ENCODE measurements at places on chromosomes 7 and 10.

DNA sequence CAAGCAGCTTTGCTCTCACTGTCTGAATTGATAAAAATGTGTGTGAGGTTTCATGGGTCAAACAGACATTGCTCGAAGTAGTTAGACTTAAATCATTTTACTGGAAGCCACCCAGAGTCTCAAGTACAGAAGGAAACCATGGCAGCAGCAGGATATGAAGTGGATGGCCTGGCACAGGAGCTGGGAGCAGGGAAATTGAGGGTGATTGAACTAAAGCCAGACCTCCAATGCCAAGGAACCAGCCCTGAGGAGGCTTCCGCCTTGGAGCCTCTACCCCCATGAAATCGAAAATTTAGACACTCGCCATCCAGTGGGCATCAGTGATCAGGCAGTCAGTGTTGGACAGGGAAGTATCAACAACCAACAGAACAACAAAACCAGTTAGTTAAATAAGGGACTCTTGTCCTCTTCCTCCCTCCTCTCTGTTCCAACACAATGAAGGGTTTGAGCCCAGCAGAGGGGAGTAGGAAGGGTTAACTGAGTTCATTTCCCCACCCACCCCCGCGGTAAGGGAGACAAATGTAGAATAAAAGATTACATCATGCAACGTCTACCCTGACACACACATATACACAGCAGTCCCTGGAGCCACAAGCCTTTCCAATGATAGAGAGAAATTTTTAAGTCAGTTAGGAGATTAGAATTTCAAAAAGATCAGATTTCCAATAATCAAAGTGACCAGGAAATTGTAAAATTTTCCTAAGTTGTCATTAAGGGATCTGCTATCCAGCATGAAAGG is 156.3 kb downstream of the SLC16A9 start:
- DNase-seq: no peak

GRCh38 chr7:17948526-17949238 is 8.4 kb upstream of the SNX13 start:
- no peak for DNase-seq

DNA sequence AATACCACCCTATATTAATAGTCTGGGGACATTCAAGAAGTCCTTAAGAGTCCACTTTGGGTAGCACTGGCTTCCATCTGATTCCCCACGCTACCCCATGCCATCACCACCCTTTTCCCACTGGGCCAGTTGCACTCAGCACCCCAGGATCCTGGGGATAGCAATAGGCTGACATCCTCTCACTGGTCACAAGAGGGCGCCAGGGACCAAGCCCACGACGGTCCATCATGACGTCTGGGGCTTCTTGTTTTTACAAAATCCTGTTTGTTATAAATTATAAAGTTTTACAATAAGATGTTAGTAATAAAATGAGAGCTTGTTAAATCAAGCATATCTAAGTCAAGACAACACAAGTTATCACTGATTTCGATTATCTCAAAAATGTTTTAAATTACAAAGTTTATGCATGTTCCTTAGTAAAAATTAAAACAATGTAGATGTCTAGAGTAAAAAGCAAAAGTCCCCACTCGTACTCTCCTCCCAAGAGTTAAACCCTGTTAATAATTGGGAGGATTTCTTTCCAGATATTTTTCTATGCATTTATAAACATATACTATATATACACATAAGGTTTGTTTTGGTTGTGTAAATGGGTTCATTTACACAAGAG is 15.4 kb downstream of the GPNMB start:
- DNase-seq: no peak

GRCh38 chr7:124022551-124022950 is 10.3 kb downstream of the TMEM229A start:
- DNase-seq: no peak

GRCh38 chr7:102425639-102426267 is 7.6 kb upstream of the ORAI2 start:
- no peak for DNase-seq

DNA sequence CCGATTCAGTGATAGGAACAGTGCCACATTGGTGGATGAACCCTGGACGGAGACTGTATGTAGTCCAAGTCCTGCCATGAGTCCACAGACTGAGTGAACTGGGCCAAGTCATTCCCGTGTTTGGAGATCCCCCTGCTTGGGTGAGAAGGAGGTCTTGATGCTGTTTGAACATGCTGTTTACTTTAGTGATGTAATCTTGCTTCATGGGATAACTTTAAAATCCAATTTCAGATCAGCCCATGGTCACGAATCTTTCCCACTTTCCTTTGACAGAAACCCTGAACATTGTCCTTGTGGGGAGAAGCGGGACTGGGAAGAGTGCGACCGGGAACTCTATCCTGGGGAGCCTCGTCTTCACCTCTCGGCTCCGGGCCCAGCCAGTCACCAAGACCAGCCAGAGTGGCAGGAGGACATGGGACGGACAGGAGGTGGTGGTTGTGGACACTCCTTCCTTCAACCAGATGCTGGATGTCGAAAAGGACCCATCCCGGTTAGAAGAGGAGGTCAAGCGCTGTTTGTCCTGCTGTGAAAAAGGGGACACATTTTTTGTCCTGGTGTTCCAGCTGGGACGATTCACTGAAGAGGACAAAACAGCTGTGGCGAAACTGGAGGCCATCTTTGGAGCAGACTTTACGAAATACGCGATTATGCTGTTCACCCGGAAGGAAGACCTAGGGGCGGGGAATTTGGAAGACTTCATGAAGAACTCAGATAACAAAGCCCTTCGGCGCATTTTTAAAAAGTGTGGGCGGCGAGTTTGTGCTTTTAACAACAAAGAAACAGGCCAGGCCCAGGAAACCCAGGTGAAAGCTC is 26.6 kb downstream of the GIMAP8 start:
- DNase-seq: no peak

DNA sequence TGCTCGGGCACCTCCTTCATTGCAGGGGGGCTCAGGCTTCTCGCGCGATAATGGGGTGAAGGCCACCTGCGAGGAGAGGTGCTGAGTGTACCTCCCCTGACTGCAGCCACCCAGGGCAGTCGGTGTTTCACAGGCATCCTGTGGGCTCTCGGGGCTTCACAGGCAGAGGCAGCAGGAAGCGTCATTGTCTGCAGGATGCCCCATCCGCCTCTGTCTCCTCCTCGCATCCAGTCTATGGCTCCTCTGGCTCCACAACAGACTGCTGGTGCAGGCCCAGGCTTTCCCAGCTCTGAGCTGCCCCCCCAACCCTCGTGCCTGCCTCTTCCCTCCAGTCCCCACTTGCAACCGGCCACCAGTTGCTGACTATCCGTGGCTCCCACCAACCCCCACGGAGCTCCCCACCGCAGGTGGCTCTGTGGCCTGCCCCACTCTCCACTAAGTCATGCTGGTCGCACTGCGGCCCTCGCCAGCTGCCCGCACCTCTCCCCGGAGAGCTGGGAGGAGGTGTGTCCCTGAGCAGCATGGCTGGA is 36.5 kb downstream of the CAMK2B start:
- DNase-seq: no peak

GRCh38 chr7:112723416-112723815 is 66.8 kb downstream of the TMEM168 start:
- DNase-seq: peak; percentile 3

DNA sequence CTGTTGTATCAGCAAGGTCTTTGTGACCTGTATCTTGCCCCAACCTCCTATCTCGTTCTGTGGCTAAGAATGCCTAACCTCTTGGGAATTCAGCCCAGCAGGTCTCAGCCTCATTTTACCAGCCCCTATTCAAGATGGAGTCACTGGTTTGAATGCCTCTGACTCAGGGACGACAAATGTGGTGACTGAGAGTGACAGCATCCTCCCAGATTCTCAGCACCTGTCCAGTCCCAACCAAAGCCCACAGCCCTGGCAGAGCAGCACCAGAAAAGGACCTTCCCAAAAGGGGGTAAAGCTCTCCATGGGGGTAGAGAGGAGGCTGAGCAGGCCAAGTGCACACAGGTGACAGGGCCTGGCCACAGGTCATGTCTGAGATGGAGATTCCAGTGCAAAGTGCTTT is 35.4 kb upstream of the GPAM start:
- DNase-seq: no peak

GRCh38 chr10:79472951-79473350 is 27.5 kb upstream of the ZCCHC24 start:
- no peak for DNase-seq

- no peak for DNase-seq
Measured at GRCh38 chr7:5472432-5473315, 49.0 kb upstream of the TNRC18 start.

DNA sequence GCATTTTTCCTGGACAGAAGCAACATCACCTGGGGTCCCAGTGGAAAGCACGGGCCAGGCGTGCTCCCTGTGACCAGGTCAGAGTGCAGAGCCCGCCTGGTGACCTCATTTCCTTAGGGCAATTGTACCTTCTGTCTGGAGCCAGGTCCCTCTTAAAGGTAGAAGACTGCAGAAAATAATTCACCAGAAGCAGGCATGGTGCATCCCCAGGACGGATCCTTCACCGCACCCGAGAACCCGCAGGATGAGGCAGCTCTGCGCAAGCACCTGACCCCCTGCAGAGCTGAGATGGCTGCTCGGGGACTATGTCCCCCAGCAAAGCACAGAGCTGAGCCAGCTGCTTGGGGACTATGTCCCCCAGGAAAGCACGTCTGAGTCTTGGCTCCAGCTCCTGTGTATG is 557.6 kb downstream of the PTPRN2 start:
- DNase-seq: no peak

DNA sequence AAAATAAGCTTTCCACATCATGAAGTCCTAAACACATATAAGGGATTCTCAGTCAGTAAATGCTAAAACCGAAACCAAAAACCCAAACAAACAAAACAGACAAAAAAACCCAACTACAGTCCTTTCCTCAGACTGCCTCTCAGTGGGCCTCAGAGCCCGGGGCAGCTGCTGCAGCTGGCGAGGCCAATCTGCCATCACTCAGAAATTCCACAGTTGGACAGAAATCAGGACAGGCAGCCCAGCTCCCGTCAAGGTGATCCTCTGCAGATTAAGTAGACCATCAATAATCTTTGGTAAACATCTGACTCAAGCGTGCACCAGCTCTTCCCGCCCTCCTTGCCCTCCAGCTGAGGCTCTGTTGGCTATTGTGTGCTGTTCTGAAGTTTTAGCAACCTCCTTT is 142.2 kb downstream of the ATXN7L1 start:
- DNase-seq: no peak

DNA sequence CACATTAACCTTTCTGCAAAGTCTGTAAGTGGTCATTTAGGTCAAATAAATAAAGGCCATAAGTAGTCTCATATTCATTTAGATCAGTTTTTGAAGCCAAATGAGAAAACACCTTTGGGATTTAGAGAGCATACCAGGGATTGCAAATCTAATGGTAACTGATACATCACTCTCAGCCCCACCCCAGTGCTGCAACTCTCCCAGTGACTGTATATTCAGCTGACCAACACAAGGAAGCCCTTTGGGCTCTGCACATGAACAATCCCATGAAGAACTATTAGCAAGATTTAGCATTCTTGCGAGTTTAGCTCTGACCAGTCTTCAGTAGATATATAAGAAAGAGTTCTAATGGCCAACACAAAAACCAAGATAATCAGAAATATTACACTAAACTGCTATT is 252.3 kb downstream of the CSTF2T start:
- no peak for DNase-seq

- no peak for DNase-seq
Measured at GRCh38 chr10:103678178-103678526, 177.2 kb downstream of the SH3PXD2A start.

- no peak for DNase-seq
Measured at GRCh38 chr10:93566435-93567276, at the start of gene FFAR4. Gene FFAR4 (plus strand): TSS chr10:93566665. CDS start chr10:93566721, 56 bp downstream.

DNA sequence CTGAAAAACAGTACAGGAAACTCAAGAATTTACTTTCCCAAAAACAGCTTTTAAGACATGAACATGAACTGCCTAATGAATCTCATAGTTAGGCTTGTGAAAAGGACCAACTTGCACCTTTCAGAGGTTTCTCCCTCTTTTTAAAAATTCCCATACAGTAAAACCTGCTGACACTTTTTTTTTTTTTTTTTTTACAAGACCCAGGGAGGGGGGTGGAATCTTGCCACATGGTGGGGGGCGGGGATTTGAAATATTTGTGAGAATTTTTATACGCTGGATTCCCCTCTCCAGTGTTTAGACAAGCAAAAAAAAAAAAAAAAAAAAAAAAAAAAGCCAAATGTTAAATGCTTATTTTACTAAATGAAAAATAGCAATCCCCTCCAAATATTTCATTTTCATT is 57.4 kb downstream of the HIBADH start:
- no peak for DNase-seq

GRCh38 chr10:78581133-78581694 is 487.6 kb upstream of the ZMIZ1 start:
- DNase-seq: no peak

GRCh38 chr7:26954951-26955350 is 90.6 kb upstream of the SKAP2 start:
- DNase-seq: no peak

- no peak for DNase-seq
Measured at GRCh38 chr10:112583236-112583939, 136.4 kb downstream of the VTI1A start.

DNA sequence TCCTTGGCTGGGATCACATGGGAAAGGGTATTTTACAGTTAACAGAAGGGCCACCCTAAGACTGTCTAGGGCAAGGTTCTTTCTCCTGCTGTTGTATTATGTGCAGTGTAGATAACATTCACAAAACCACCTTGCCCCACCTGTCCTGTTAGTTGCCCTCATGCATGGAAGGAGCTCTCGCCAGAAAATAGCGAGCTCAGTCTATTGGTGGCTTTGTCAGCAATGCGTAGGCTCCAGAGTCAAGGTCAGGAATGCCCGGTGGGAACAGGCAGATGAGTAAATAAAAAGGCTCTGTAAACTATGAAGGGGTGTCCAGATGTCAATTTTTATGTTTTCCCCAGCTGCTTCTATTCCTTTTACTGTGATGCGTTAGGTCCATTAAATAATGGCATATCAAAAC is 107.1 kb upstream of the WDR11 start:
- DNase-seq: no peak

DNA sequence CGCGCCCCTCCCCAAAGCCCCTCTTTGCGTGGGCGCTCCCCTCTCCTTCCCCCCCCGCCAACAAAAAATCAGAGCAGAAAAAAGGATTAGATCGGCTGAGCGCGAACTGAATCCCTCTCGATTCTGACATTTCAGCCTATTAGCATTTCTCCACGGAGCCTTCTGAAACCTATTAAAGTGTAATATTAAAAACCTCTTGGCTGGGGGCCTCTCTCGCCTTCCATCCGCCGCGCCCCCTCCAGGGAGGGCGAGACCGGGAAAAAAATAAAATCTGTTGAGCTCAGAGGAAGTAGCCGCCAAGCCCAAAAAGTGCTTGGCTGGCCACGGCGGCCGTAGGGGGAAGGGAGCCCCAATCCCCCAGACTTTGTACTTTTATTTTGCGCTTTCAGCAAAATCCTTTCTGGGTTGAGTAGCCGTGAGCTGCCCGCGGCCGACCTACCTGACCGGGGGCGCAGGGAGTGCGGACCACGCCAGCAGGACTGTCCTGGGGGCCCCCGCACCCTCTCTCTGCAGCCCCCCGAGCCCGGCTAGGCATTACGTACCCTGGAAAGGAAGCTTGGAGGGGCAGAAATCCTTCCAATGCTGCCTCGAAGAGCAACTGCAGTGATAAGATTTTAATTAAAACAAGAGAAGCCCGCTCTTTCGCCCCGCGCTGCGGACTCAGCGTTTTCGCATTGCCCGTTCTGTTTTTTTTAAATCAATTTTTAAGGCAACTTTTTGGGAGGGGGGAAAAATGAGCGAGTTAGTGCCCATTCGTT is 1.3 kb upstream of the TNRC18 start:
- no peak for DNase-seq

- peak; percentile 64 for DNase-seq
Measured at GRCh38 chr10:77844713-77845445, 81.7 kb downstream of the DLG5 start.

GRCh38 chr7:1233333-1234048 is 819 bp downstream of the UNCX start:
- DNase-seq: no peak

GRCh38 chr10:62709200-62709599 is 95.3 kb upstream of the ADO start:
- DNase-seq: no peak
